ENCODE measurements at places on chromosomes 6 and 20.

DNA sequence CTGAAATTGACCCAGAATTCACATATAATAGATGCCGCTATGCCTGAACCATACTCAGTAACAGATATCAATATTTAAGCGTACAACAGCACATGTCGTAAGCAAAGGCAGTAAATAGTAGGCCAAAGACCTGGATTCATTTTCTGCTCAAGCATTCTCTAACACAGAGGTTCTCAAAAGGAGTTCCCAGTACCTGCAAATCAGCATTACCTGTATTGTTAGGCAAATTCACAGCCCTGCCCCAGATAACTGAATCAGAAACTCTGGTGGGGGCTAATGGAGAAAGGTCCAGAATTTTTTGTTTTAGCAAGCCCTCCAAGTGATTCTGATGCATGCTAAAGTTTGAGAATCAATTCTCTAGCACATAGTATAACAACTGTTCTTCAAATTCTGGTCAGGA is 36.0 kb downstream of the RSPO3 start:
- no peak for DNase-seq

- no peak for DNase-seq
Observed at GRCh38 chr20:52172392-52173047, 19.1 kb downstream of the ZFP64 start.

DNA sequence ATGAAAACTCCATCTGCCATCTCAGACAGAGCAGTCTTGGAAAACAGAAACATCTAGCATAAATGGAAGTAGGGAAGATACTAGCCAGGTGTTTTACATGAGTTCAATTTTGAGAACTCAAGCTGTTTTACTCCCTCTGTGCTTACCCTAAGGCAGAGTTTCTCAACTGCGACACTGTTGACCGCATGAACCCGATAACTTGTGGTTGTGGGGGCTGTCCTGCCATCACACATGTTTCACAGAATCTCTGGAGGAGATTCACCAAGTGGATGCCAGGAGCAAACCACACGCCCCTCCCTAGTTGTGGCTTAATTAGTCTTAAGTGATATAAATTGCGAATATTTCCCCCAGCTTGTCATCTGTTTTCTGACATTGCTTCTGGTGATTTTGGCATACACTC is 2.3 kb upstream of the SERPINB6 start:
- DNase-seq, result no peak

DNA sequence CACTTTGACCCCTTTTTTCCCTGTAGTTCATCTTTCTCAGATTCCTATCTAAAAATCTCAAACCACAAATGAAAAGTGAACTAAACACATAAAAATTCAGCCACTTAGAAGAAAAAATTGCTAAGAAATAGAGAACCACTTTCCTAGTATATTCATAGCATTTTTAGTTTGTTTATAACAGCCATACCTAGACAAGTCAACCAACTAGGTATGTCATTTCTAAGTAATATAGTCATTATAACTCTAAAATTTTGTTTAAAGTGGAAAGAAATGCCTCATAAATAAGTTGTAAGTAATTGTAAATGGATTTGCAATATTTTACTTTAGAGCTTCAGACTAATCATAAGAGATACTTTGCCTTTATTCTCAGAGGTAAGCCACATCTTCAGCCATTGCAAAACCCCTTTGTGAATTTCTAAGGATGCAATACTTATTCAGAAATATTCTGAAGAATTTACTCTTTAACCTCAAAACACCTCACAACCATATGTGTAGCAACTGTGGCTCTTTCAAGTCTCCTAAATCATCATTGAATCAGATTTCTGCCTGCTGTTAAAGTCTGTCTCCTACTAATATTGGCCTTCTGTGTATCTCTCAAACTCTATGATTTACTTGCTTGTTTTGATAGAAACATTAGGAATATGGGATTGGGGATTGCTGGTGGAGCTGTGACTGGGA is 6.9 kb upstream of the SUMO4 start:
- DNase-seq, result no peak

DNA sequence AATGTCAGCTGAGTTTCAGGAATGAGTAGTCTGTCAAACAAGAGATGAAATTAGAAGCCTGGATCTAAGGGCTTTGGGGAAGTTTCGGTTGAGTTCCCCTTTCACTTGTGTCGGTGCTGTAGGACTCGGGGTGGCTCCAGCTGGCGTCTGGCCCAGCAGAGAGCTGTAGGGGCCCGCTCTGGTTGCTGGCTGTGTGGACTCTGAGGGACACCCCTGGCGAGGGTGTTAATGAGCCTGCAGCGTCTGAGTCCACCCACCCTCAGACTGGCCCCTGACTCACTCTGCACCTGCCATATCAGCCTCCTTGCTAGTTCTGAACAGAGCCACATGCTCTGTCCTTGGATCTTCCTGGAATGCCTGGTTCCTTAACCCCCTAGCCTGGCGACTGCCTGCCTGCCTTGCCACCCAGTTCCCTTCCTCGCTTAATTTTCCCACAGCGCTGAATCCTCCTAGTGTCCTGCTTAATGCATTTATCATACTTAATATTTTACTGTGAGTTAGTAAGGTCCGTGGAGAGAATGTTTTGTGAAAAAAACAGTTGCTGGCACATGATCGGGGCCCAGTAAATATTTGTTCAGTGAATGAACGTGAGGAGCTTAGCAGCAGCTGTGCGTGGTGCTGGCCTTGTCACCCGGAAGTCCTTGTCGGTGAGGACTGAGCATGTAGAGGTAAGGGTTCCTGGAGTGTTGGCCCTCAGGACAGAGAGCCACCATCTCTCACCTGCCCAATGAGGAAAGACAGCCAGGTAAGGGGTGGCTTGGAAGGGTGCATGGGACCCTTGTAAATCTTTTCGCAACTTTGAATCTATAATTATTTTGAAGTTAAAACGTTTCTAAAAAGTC is 1.6 kb downstream of the DNAJC5 start:
- DNase-seq, result no peak

DNA sequence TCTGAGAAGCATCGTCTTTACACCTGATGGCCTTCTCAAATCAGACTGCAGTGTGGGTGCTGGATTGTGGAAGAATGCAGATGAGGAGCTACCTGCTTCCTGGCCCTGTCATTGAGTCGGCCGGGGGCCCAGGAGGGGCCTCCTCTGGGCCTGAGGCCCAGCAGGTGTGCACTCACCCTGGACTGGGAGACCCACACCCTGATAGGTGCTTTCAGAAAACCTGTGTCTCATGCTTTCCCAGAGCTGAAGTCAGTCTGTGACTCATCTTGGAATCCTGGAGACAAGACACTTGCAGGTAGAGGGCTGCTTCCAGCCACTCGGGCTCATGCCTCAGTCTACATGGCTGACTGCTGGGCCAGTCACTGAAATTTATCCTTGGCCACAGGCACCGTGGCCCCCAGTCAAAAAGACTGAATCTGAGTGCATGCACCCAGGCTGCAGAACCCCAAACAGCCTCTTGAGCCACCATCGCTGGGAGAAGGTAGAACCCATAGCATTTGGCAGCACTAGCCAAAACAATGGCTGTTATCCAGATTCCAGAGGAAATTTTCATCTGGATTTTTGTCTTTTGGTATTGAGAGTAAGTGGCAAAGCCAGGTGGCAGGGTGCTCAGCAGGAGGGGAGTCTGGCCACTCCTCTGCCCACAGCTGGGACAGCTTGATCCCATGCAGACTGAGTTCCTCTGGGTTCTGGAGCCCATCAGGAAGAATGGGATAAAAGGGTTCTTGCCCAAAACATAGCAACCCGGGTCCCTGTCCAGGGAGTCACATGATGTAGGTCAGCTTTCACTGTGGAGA is 182.0 kb upstream of the CST7 start:
- no peak for DNase-seq

GRCh38 chr6:46042355-46042999 is 26.8 kb upstream of the CLIC5 start:
- no peak for DNase-seq

DNA sequence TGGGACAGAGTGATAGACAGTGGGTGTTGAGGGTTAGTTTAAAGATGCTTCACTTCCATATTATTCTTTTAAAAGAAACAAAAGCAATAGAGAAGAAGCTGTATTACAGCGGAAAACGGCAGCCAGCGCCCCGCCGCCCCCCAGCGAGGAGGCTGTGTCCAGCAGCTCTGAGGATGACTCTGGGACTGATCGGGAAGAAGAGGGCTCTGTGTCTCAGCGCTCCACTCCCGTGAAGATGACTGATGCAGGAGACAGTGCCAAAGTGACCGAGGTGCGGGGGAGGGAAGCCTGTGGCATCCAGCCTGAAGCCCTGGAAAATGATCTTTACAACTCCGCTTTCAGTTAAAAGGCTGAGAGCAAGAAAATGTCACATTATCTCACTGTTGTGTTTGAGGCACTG is 100.2 kb downstream of the FIG4 start:
- DNase-seq, result no peak

DNA sequence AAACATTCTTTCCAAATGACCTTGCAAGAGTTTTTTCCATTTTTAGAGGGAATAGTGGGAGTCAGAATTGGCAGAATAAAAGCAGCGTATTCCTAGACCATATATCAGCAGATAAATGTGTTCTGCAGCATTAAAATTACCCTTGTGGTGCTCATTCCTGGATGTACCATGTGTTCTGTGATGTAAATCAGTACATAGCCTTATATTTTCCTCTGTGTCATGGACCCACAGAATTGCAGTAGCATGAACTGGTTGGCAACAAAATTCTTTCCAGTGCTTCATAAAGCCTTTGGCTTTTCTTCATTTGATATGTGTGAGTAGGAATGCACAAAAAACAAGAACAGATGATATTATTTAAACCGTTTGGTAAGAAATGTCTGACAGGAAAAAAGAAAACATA is 32.5 kb downstream of the ANKEF1 start:
- no peak for DNase-seq

GRCh38 chr20:32052090-32052777 is at the start of gene HCK:
Gene HCK (plus strand): TSS chr20:32052242.
- no peak for DNase-seq

GRCh38 chr6:116840091-116840490 is 11.2 kb upstream of the GPRC6A start:
- DNase-seq, result no peak

GRCh38 chr6:111482188-111482958 is 645 bp downstream of the REV3L start:
- peak; percentile 21 for DNase-seq

DNA sequence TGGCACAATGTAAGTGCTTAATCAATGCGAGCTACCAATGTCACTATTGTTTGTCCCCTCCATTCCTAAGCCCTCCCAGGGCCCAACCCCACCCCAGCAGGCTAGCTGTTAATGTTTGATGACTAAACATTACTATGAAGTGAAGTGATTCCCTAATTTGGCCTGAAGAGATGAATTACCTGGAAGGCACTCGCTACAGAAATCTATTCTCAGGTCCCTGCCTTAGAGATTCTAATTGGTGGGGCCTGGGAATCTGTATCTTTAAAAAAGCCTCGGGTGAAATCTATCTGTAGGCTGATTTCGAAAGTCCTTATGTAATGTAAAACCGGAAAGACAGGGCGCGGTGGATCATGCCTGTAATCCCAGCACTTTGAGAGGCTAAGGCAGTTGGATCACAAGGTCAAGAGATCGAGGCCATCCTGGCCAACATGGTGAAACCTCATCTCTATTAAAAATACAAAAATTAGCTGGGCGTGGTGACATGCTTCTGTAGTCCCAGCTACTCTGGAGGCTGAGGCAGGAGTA is 16.9 kb upstream of the SNAI1 start:
- no peak for DNase-seq

DNA sequence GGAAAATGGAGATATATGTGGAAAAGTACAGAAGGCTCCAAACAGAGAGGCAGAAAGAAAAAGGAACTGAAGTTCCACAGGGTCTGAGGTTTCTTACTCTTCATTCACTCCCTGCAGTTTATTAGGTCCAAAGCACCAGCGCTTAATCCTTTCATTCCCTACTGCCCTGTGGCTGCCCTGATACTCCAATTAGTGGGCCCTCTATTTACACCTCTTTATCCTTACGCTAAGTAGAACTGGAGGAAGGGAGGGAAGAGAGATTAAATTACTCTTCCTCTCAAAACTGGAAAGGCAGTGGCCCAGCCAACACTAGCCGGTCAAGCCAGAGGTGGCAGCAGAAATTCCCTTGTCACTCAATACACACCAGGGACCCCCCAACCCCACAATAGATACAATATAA is 20.4 kb downstream of the TRERF1 start:
- DNase-seq, result no peak

- no peak for DNase-seq
Observed at GRCh38 chr6:128204616-128205015, 303.8 kb upstream of the THEMIS start.

DNA sequence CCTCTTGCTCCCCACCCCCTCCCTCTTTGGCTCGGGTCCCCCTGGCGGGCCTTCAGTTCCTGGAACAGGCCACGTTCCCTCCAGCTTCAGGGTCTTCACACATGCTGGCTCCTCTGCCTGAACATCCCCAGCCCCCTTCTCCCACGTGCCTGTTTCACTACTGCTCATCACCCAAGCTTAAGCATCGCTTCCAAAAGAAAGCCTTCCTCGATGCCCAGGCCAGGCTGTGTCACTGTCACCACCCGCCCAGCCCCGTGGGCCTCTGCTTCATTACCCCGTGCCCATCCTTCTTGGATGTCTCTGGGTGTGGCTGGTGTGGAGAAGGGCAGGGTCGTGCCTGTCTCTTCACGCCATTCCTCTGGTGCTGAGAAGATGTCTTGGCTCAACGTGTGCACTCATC is 2.8 kb downstream of the DLGAP4 start:
- DNase-seq, result no peak

DNA sequence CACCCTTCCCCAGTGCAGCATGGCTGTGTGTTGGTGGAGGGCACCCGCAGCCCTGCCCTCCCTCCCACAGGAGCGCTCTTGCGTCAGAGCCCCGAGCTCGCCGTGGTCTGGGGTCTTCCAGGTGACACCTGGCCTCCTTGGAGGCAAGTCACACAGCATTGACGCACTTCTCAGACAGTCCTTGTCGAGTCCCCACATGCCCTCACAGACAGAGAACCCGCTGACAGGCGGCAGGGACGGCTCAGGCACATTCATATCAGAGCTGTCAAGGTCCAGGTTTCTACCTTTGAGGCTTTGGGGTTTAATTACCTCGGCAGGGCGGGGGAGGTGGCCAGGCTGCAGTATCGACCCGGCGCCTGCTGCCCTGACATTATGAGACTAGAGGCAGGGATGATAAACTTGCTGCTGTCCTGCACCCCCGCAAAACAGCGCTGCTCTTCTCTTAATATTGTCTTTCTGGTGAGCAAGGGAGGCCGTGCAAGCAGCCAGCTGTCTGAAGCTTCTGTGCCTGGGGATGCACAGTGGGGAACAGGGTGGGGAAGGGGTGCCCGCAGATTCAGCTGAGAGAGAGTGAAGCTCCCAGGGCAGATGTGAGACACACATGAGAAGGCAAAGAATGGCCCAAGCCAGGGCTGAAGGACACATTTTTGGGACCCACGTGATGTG is 4.7 kb downstream of the NPEPL1 start:
- no peak for DNase-seq

DNA sequence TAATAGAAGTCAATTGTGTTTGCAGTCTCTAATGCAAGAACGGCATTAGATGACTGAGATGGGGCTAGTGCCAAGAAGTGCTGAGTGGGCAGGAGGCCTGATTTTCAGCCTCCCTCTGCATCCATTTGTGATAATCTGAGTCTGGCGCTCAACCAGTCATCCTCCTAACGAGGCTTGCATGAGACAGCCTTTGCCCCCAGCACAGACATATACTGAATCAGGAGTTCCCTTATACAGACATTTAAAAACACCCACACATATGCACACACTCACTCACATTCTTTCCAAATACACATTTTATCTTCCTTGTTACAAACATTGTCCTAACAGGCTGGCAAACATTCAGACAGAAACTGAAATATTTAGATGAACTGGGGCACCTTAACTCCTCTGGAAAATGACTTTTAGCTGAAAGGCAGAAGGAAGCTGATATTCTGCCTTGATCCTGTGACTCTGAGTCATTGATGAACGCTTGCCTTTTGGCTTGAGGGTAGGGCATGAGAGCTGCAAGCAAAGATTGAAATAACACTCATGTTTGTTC is 562.3 kb downstream of the DHX35 start:
- no peak for DNase-seq

Data from activated CD8-positive, alpha-beta memory T cell treated with anti-CD3 and anti-CD28 coated beads for 1 hour (primary cell).